ENCODE measurements at places on chromosomes 2 and 18.

DNA sequence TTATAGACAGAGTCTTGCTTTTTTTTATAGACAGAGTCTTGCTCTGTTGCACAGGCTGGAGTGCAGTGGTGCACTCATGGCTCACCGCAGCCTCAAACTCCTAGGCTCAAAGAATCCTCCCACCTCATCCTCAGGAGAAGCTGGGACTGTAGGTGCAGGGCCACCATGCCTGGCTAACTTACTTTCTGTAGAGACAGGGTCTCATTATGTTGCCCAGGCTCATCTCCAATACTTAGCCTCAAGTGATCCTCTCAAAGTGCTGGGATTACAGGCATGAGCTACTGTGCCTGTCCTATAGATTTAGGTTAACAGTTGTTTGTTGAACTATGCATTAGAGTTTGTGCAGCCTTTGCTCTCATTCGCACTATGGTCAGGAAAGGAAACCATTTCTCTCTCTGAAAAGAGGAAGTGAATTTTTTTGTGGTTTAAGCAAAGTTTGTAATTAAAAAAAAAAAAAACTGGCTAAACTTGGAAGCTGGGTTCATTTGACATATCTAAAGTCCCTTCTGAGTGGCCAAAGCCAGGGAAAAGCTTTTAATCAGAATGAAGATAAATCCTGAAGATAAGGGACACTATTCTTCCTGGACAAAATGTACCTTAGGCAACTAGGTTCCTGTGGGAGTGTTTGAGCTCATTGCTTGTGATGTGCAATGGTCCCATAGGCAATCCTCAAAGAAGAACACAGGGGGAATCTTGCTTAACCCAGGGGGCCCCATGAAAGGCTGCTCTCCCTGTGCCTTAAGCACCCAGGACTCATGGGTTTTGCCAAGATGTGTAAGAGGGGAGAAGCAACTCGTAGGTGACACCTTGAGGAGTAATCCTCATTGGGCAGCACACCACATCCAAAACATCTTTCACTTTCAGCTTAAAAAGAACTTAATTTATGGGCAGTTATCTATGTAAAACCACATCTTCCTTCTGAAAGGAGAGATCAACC is 201.7 kb downstream of the MREG start:
- no peak for DNase-seq

- no peak for DNase-seq
Measured at GRCh38 chr2:126627643-126628042, 28.3 kb upstream of the GYPC start.

DNA sequence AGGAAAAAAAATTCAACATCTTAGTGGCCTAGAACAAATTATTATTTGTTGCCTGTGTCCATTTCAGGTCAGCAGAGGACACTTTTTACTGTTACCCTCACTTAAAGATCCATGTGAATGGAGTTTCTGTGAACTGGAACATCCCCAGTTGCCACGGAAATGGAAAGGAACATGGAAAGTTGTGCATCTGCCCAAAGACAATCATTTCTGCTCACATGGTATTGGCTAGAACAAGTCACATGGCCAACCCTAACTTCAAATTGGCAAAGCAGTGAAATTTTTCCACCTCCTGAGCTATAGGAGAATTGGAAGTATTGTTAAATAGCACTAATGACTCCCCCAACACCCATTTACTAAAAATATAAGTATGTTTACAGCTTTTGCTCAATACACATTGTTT is 71.2 kb upstream of the CCBE1 start:
- no peak for DNase-seq

DNA sequence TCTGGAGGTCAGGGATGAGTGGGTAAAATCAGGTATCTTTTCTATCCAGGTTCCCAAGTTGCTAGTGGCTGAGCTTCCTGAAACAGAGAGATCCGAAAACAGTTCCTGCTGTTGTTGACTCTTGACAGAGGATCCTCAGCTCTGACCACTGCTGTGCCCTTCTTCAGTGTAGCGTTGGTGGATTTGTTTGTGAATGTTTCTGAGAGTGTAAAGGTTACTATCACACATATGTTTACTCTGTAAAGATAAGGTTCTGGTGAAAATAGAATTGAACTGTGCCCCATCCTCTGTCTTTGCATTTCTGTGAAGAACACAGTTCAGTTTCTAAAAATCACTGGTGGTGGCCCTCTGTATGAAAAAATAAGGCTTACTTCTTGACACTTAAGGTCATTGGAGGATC is 119.8 kb downstream of the LDLRAD4 start:
- no peak for DNase-seq

DNA sequence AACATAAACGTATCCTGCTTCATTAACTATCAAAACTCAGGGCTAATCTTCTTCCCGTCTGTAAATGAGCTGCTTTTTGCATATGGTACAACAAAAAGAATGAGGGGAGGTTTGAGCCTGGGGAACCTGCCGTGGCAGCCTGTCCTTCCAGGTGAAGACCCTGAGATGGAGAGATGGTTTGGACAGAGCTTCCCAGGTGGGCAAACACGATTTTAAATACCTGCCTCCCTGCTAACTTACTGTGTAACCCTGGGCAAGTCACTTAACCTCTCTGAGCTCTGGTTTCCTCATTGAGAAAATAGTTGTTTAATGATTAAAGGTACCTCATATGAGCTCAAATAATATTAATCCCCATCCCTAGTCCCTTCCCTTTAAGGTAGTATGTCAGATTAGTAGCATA is 9.0 kb downstream of the EMX1 start:
- DNase-seq = no peak

DNA sequence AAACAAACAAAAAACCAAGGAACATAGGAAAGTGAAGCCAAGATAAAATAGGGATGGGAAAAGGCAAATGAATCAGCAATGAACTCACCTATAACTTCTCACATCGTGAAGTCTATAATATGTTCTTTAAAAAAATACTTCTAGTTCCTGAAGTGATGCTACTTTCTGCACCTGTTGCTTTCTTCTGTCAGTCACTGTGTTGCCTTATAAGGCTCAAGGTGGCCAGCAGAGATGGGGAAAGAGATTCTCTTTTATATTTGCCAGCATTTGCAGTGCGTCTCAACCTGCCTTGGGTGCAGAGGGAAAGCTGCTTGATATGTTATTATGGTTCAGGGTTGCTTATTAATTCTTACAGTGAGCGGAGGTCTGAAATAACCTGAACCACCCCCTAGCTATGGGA is 14.0 kb downstream of the QPCT start:
- no peak for DNase-seq

- DNase-seq = no peak
Measured at GRCh38 chr2:172196768-172197431, 94.2 kb upstream of the DLX2 start.

- no peak for DNase-seq
Measured at GRCh38 chr2:42902939-42903709, 110.7 kb upstream of the HAAO start.

GRCh38 chr2:39512434-39512935 is 75.4 kb upstream of the MAP4K3 start:
- no peak for DNase-seq
